Omental fat pad (tissue), 4 donors: ENCODE measurements at places on chromosomes 1 and 21. TPM values are rescaled to one million over a fixed set of nuclear protein-coding genes. Genes with fewer than 3 reads are reported as not detected.

Gene LRRC53
- total RNA-seq, result not detected

Gene PDPN
- 98.2 TPM for total RNA-seq

Gene PALMD
- total RNA-seq, result 235 TPM

Gene PMVK
- 9.0 TPM for total RNA-seq

Gene SHE
- total RNA-seq, result 15.6 TPM

Gene ARHGEF10L
- total RNA-seq, result 46.2 TPM

Gene RAD54L
- total RNA-seq, result not detected

Gene SAMD11
- total RNA-seq, result 7.7 TPM

Gene CDA
- 1.9 TPM for total RNA-seq

Gene LCE3E
- not detected for total RNA-seq

Gene ELAPOR1
- total RNA-seq, result 3.3 TPM

Gene CCT3
- 196 TPM for total RNA-seq

Gene GGPS1
- 26.2 TPM for total RNA-seq

Gene TTC24
- total RNA-seq, result not detected

Gene AMY2A
- total RNA-seq, result not detected

Gene CFAP57
- total RNA-seq, result 0.46 TPM

Gene SYCP1
- 0.56 TPM for total RNA-seq

Gene AADACL4
- total RNA-seq, result 0.28 TPM

Gene SAMSN1
- 24.6 TPM for total RNA-seq

Gene KRTAP13-2
- total RNA-seq, result not detected

Gene NR1I3
- total RNA-seq, result not detected

Gene CDC42BPA
- total RNA-seq, result 92.7 TPM

Gene GOLT1A
- total RNA-seq, result not detected

Gene ANGPTL3
- not detected for total RNA-seq

Gene LRRC3
- total RNA-seq, result 3.8 TPM

Gene MIA3
- 98.2 TPM for total RNA-seq

Gene HSD3B1
- not detected for total RNA-seq

Gene SUMO3
- 55.5 TPM for total RNA-seq

Gene NEXN
- total RNA-seq, result 14.7 TPM
